ENCODE measurements at places on chromosomes 3 and 15. TPM values are rescaled to one million over a fixed set of nuclear protein-coding genes. Genes with fewer than 3 reads are reported as not detected.

The MYL3 gene
- total RNA-seq: 3.8 TPM

The DGKG gene
- 4.7 TPM for total RNA-seq

The SETD2 gene
- 45.9 TPM for total RNA-seq

The HTD2 gene
- total RNA-seq: 6.2 TPM

The DHX36 gene
- total RNA-seq: 58.4 TPM

The CELF6 gene
- total RNA-seq: 5.4 TPM

The TMEM207 gene
- total RNA-seq: not detected

The KCNMB3 gene
- 2.5 TPM for total RNA-seq

The P4HTM gene
- 38.0 TPM for total RNA-seq

The OR5K2 gene
- total RNA-seq: not detected

The ZNF774 gene
- total RNA-seq: 3.6 TPM

The GRM2 gene
- 0.49 TPM for total RNA-seq

The CLDN18 gene
- 197 TPM for total RNA-seq

The SEMA3G gene
- total RNA-seq: 27.6 TPM

The ANXA2 gene
- total RNA-seq: 818 TPM

The GOLGA6L4 gene
- 2.7 TPM for total RNA-seq

The BRPF1 gene
- total RNA-seq: 23.7 TPM

The CNTN4 gene
- 11.3 TPM for total RNA-seq

The C3orf20 gene
- total RNA-seq: 0.14 TPM

The C2CD4A gene
- 0.14 TPM for total RNA-seq

The VIPR1 gene
- total RNA-seq: 184 TPM

The ANKUB1 gene
- total RNA-seq: not detected

The SLC6A20 gene
- total RNA-seq: 22.7 TPM

The GAP43 gene
- total RNA-seq: not detected

The VWA5B2 gene
- total RNA-seq: not detected

The CLCN2 gene
- total RNA-seq: 3.8 TPM

The TRIM71 gene
- total RNA-seq: 2.2 TPM

The CACNA2D3 gene
- 7.3 TPM for total RNA-seq

The PLA2G4D gene
- total RNA-seq: not detected

The TIMP4 gene
- 6.9 TPM for total RNA-seq

The OSBPL10 gene
- 30.8 TPM for total RNA-seq

The TRANK1 gene
- 38.5 TPM for total RNA-seq

The THSD4 gene
- 25.6 TPM for total RNA-seq

The SNTN gene
- not detected for total RNA-seq

The WDR72 gene
- 3.2 TPM for total RNA-seq

The TFG gene
- total RNA-seq: 59.6 TPM

The TRIM59 gene
- 4.5 TPM for total RNA-seq

The FILIP1L gene
- 43.2 TPM for total RNA-seq

The SI gene
- total RNA-seq: not detected
